ENCODE measurements at places on chromosomes 3 and 15. TPM values are rescaled to one million over a fixed set of nuclear protein-coding genes. Genes with fewer than 3 reads are reported as not detected.

DNA sequence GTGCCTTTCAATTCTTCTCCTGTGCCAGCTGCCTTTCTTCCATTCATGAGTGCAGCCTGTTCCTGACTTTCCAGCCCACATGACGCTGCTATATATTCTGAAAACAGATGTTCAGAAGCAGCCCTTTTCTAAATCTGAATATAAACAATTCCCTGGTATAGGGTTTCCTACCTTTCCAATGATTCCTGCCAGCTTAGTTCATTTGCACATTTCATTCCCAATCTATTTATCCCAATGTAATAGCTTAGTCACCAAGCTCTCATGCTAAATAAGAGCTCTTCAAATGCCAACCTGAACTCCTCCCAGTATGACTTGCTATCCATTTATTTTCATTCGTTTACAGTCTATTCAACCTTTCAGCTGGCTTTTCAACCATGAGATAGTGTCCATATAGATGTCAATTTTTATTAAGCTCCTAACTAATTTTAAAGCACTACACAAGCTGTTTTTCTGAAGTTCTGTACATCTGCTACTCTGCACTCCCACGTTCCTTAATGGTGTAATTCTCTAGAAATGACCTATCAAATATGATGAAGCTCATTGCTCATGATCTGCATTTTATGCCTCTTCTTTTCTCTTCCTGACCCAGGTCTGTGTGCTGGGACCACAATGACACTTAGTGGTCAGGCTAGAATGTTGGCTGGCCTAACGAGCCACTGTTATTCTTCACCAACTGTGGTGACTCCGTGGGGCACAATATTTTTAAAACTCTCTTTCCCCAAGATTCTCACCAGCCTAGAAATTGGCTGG lies 605.0 kb upstream of the TBL1XR1 start:
- DNase-seq: peak; percentile 25

DNA sequence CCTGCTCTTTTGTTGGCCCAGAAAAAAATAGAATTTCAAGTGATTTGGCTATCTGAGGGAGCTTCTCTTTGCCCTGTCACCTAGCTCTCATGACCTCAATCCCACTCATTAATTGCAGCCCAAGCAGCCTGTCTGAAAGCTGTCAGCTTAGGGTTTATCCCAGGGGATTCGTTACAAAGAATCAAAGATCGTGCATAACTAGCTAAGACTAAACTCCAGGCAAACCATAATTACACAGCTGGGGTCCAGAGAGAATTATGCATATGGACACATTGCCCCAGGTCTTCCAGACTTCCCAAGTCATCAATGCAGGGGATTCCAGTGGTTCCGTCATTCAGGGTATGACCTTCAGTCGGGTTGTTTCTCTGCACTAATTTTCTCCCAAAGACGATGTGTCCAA lies 91.6 kb upstream of the CBLB start:
- no peak for DNase-seq

- DNase-seq: no peak
Measured at GRCh38 chr15:62464705-62465104, 299.6 kb upstream of the C2CD4B start.

GRCh38 chr3:37029111-37029510 lies 35.8 kb downstream of the MLH1 start:
- DNase-seq: no peak

- peak; percentile 75 for DNase-seq
Measured at GRCh38 chr15:57537072-57537471, 54.6 kb upstream of the MYZAP start.

- peak; percentile 58 for DNase-seq
Measured at GRCh38 chr3:119018690-119019463, 15.8 kb downstream of the IGSF11 start.

DNA sequence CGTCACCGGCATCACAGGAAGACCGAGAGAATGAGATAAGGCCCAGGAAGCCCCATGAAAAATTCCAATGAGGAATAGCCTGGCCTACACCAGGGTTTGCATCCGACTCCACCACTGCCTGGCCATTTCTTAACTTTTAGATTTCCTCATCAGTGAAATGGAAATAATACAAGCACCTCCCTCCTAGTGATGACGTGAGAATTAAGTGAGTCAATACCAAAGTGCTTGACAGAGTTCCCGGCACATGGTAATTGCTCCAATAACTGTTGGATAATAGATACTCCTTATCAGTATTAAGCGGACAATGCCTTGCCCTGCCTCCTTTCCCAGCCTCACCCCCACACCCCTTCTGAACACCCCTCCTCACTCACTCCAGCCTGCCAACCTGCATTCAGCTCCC lies 105.4 kb downstream of the TLE3 start:
- no peak for DNase-seq

ASB14 gene
- total RNA-seq: not detected

All from occipital lobe (tissue), 3 donors.